Activated T-cell treated with anti-CD3 and anti-CD28 coated beads, Interleukin-2, amount 50 U/mL, for 48 hours (primary cell): ENCODE measurements at places on chromosomes 6 and 20.

DNA sequence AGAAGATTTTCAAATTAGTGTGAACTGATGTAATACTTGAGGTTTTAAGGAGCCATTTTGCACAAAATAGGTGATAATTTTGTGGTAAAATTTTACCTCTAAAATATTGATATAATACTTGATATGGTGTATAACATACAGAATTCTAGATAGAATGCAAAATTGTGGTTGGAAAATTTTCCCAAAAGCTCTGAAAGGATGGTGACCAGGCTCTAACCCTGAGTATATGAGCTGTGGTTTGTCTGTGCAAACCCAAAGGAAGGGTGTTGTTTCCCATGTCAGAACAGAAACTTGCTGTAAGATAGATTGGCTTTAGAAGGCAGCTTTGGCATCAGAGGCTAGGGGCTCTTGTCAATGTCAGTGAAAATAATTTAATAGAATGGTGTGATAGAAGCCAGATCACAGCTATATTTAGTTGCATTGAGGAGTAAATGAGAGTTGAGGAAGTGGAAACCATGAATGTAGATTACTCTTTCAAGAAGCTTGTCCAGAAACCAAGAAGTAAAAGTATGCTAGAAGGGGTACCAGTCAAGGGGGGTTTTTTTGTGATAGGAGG lies 257.7 kb downstream of the FARS2 start:
- DNase-seq: no peak

GRCh38 chr6:15522856-15523529 lies 139.8 kb downstream of the DTNBP1 start:
- peak; percentile 19 for DNase-seq

DNA sequence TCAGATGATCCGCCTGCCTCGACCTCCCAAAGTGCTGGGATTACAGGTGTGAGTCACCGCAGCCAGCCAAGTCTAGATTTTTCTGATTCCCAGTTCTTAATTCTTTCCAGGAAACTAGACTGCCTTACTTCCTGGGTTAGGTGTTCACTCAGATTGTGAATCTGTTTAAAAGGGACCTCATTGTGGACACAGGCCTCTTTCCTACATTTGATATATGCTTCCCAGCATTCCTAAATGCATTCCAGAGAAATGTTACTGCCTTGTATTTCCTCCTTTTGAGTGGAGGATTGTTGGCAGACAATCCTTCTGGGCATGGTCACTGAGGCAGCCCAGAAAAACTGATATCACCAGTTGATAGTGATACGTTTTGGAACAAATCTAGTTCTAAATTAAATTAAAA lies 15.7 kb downstream of the TMEM181 start:
- no peak for DNase-seq

DNA sequence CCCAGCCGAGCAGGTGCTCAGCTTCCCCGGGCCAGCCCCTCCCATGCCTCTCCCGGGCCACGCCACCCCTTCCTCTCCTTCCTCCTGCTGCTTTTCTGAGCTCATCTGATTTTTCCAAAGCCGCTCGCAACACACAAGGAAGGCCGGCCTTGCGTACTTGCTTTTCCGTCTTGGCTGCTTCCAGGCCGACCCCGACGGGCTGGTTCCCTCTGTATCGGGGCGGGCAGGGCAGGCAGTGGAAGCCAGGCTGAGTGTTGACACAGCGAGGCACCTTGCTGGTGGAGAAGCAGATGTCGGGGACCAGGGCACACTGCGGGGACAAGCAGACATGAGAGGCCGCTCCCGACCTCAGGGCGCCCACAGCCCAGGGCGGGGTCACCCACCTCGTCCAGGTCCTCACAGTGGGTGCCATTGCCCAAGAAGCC lies 21.1 kb downstream of the THBS2 start:
- no peak for DNase-seq

GRCh38 chr20:34703424-34704176 lies 544 bp upstream of the TP53INP2 start:
- DNase-seq: peak; percentile 47
